ENCODE measurements at places on chromosomes 7 and 10.

DNA sequence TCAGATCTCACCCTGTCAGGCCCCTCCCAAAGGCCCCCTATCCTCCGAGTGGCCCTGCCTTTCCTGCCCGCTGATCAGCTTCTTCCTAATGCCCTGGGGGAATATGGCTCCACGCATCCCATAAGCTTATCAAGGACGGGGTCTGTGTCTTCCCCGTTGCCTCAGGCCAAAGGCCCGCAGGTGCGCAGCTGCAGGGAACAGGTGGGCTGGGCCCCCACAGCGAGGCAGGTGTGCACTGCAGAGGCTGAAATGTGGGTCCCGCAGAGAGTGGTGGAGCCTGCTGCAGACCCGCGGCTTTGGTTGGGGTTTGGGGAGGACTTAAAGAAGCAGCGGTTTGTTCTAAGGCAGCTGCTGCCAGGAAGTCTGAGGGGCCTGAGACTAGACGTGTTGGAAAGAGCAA lies 220.8 kb upstream of the TCERG1L start:
- no peak for DNase-seq

- no peak for DNase-seq
Observed at GRCh38 chr10:16297069-16297468, 139.7 kb upstream of the PTER start.

GRCh38 chr10:44787480-44788075 lies 123.6 kb upstream of the TMEM72 start:
- no peak for DNase-seq

DNA sequence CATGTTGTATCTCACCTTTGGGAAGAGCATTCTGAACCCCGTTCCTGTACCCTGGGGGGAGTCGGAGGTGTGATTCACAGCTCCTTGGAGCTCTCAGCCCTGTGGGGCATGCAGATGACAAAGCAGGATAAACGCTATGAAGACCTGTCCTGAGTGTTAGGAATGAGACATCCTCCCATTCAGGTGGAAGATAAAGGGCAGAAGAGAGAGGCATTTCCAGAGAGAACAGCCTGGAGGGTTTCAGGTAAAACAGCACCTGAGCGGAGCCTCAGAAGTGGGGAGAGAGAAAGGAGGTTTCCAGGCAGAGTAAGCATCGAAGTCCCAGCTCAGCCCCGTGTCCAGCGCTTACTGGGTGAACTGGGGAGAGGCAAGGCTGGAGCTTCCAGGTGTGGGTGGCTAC lies 288.9 kb downstream of the KLF6 start:
- DNase-seq = no peak

- DNase-seq = no peak
Observed at GRCh38 chr10:63563623-63564022, 42.4 kb downstream of the REEP3 start.

GRCh38 chr10:105068497-105068896 lies 427.4 kb downstream of the SORCS3 start:
- DNase-seq = no peak

GRCh38 chr10:593901-594457 lies 95.5 kb downstream of the DIP2C start:
- no peak for DNase-seq

GRCh38 chr7:105743351-105744090 lies 132.9 kb downstream of the ATXN7L1 start:
- no peak for DNase-seq

DNA sequence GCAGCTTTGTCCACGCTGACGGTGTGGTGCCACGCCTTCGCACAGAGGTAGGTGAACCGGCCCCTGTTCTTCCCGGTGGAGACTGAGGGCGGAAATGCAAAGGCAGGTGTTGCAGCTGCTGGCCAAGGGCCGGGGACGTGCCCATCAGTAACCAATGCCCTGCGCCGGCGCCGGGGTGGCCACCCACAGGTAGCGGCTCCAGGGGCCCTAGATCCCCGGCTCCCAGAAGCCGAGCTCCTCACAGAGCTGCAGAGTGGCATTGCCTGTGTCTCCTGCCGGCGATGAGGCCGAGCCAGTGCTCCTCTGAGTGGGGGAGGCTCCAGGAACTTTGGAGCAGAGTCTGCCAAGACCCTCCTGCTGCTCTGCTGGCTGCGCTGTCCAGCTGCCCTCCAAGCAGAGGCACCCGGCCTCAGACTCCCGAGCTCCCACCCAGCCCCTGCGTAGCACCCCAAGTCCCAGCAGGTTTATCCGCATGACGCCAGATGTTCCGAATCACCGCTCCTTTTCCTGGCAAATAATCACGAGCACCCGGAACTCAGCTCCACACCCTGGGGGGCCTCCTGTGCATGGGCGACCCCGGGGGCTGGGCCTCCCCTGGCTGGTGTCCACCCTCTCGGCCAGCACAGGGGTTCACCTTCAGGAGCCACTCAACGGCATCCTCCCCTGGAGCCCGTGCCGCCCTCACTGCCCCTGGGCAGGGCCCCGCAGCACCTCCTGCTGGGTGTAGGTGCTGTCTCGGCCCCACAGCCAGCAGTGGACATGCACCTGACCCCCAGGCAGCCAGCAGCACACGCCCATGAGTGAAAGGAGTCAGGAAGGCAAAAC lies 22.1 kb downstream of the CFAP46 start:
- DNase-seq = no peak

- DNase-seq = no peak
Observed at GRCh38 chr10:128897401-128898129, 569.5 kb upstream of the MGMT start.

GRCh38 chr7:151917791-151918509 lies 38.3 kb upstream of the GALNTL5 start:
- no peak for DNase-seq

GRCh38 chr7:51260516-51260915 lies 56.1 kb downstream of the COBL start:
- DNase-seq = no peak

DNA sequence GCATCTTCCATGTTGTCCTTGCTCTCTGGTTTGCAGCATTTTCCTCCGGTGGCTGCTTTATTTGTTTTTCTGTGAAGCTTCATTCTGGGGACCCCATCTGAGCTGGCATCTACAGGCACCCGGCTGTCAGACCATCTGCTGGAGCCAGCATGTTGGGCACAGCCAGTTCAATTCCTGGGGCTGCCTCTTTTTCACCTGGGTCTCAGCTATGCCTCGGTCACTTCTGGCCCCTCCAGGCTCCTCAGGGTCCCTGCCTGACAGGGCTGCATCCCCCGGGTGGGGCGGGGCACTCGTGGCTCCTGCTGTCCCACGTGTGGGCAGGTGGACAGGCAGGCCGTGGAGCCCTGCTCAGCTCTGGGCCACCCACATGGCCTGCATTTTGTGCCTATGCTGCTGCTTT lies 8.1 kb downstream of the SCART1 start:
- no peak for DNase-seq

GRCh38 chr7:110522761-110523200 lies 568.1 kb upstream of the LRRN3 start:
- DNase-seq = no peak

DNA sequence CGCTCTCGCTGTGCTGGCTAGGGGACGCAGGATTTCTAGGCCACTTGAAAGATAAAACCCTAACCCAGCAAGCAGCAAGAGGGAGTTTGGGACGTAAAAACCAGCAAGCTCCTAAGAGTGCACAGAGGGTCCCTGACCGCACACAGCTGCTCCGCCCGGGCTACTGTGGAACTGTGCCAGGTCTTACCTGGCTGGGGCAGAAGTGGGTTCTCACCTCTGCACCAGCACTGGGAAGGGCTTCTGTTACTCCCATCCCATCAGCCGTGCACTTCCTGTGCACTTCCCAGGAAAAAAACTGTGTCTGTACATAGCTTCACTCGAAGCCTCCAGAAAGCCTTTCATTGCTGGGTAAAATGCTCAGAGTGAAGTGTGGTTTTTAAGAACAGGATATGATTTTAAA lies 45.9 kb upstream of the PTF1A start:
- no peak for DNase-seq
